Stimulated activated CD4-positive, alpha-beta T cell treated with anti-CD3 and anti-CD28 coated beads, TNF-alpha, amount 100 ng/mL, for 1 hour (primary cell): ENCODE measurements at places on chromosomes 12 and 14.

GRCh38 chr12:117111821-117112595 lies 12.8 kb upstream of the TESC start:
- DNase-seq, result no peak

- peak; percentile 15 for DNase-seq
Observed at GRCh38 chr12:123937707-123938591, 34.7 kb downstream of the CCDC92 start.

- no peak for DNase-seq
Observed at GRCh38 chr14:34983786-34984185, 994 bp downstream of the SRP54 start.

- DNase-seq, result no peak
Observed at GRCh38 chr14:49933704-49934103, 40.8 kb downstream of the ARF6 start.

GRCh38 chr14:93281937-93282336 lies 50.9 kb downstream of the BTBD7 start:
- DNase-seq, result no peak

GRCh38 chr14:51744372-51745130 lies 92.8 kb downstream of the FRMD6 start:
- no peak for DNase-seq

GRCh38 chr14:95796788-95797187 lies 79.8 kb upstream of the TUNAR start:
- no peak for DNase-seq

- DNase-seq, result no peak
Observed at GRCh38 chr12:124520265-124520701, 47.1 kb downstream of the NCOR2 start.

DNA sequence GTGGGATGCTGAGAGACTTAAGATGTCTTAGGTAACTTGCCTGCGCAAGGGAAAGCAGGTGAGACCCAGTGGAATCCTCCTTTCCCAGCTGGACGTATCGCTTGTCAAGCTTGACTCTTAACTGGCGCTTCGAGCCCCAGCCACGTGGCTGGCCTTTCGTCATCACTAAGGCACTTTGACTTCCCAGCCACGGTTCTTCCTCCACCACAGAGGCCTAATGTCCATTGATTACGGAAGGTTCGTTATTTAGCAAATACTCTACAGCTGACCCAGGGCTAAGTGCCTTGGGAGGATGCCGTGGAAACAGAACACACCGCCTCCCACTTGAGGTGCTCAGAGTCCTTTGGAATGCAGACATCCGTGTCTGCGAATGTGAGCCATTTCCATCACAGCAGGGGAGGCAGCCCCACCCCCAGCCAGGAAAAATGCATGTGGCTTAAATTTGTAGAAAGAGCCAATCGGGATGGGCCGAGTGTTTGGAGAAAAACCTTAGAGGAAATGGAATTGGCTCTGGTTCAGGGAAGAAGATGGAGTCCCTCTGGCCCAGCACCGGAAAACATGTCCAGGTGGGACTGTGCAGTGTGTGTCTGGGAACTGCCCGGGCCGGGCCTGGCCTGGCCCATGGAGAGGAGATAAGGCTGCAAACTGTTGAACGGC lies 115.7 kb downstream of the PLXNC1 start:
- DNase-seq, result no peak

- no peak for DNase-seq
Observed at GRCh38 chr12:70744178-70744577, 106.9 kb upstream of the PTPRB start.

DNA sequence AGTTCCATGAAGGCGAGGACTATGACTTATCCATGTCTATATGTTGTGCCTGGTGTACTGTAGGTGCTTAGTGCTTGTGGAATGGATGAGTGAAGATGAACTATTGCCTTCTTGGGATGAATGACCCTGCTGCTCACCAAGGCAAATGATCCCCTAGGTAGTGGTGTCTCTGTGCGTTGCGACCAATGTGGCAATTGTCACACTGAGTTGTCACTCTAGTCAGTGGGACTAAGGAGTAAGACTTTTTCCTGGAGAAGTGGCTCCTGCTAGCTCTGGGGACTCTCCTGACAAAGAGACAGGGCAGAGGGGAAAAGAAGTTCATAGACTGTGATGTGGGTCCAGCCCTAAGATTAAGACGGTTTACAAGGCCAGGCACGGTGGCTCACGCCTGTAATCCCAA lies 3.4 kb upstream of the ACVR1B start:
- DNase-seq, result no peak

GRCh38 chr12:75937486-75937885 lies 94.1 kb downstream of the PHLDA1 start:
- no peak for DNase-seq

GRCh38 chr12:120662879-120663278 lies 22.5 kb downstream of the CABP1 start:
- no peak for DNase-seq

- no peak for DNase-seq
Observed at GRCh38 chr12:26246483-26247164, 51.3 kb downstream of the SSPN start.

- peak; percentile 22 for DNase-seq
Observed at GRCh38 chr14:104795781-104796686, 486 bp upstream of the AKT1 start.

- DNase-seq, result no peak
Observed at GRCh38 chr14:94427016-94427613, 25.5 kb downstream of the SERPINA11 start.

DNA sequence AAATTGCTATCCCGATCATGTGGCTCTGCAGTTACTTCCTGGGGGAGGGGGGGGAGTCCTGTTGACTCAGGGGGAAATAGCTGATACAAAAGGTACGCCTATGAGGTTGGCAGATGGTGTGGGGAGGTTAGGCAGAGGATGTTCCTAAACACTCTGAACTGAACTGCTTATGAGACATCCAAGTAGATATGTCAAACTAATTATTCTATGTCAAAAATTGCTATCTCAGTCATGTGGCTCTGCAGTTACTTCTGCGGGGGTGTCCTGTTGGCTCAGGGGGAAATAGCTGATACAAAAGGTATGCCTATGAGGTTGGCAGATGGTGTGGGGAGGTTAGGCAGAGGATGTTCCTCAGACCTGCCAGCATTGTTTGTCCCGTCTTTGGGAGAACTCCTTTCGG lies 5.1 kb upstream of the VCPKMT start:
- DNase-seq, result no peak

DNA sequence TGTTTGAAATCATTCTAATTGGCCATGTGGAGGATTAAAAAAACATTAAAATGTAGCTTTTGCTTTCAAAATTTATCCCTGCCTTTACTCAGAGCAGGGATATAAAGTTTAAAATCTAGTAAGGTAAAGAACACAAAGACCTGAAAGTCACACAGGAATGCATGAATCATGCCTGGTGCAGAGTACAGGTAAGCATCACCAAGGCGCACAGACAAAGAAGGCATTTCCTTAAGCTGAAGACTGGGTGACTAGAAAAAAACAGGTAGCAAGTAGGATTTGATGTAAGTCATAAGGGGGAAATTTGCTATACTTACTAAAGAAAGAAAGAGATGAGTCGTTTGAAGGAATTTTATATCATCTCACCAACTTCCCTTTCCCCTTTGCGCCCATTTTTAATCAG lies 405.6 kb downstream of the GXYLT1 start:
- no peak for DNase-seq

- no peak for DNase-seq
Observed at GRCh38 chr14:89267163-89267562, 149.9 kb downstream of the FOXN3 start.

GRCh38 chr12:68614105-68614679 lies 3.5 kb downstream of the RAP1B start:
- no peak for DNase-seq

GRCh38 chr14:69693801-69694729 lies 72.9 kb upstream of the SRSF5 start:
- DNase-seq, result no peak

DNA sequence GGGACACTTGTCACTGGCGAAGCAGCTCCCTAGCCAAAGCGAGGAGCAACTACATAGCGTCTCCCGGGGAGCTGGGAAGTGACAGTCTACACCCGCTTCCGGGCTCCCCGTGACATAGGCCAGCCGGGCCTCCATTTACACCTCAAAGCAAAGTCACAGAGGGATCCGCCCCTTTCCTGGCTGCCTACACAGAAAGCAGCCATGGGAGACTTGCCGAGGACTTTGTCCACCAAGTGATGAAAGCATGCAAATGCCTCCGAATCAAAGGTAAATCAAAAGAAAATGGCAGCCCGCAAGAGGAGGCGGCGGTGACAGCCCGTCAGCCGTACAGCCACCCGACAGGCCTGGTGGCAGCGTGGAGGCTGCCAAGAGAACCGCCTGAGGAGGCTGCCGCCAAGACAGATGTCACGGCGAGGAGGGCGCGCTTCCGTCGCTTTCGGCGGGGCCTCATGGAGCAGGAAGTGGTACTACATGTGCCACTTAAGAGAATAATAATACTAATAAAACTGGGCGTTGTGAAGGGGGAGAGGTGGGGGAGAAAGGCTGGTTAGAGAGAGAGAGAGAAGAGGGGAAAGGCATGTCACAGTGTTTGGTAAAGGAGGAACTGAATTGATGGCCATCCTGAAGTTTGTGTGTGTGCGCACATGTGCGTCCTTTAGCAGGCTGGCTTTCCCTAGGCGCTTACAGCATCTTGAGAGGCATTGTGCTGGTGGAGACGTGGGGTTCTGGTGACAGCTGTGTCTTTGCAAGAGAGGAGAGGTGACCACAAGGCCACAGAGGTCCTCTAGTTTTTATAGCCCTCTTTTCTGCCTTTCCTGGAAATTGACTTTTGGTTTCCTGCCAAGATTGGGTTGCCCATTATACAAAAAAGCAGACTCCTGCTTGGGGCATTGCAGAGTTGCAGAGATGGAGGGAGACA lies 661.7 kb downstream of the VRK1 start:
- peak; percentile 63 for DNase-seq

DNA sequence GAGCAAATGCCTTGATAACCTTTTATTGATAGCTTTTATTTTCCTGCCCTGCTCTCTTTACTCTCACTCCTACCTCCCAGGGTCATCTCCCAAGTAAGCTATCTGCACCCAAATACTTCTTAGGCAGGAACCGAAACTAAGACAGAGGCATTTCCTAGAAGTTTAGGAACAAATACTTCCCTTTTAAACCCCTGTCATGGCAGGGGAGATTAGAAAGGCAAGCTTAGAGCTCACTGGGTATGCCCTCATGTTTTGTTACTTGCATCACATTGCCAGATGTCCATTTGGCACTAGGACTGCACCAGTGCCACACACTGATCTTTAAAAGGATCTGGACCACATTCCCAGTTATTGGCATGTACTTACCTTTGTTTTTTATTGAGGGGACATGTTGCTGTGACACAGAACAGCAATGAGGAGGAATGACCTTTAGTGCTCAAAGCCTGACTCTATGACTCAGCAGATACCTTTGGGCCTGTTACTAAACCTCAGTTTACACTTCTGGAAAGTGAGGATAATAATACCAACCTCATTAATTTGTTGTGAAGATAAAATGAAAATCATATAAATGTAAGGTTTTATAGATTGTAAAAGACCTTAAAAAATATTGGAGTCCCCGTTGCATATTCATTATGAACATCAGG lies 40.9 kb upstream of the MBIP start:
- DNase-seq, result no peak

DNA sequence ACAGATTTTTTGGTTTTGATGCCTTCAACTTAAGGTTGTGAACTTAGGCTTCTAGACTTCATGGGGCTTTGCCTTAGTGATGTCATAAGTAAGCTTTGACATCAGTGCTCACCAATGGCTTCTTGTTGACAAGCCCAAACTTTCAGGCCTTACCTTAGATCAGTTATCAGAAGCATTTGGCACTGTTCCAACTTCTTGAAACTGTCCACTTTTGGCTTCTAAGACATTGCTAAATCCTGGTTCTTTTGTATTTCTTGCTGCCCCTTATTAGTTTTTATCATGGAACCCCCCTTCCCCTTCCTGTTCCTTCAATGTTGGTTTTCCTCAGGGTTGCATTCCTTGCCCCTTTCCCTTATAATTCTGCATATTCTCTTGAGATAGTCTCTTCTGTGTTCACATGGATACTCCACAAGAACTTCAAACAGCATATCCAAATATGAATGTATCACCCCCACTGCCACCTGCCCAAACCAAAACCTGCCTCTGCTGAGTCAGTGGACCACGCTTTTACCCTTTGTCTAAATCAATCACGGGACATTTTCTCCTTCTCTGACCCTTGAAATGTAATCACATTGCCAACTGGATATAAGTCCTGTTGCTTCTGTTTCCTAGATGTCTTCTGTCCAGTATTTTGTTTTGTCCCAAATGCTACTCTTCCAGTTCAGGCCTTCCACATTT lies 7.9 kb downstream of the PFKM start:
- DNase-seq, result no peak

DNA sequence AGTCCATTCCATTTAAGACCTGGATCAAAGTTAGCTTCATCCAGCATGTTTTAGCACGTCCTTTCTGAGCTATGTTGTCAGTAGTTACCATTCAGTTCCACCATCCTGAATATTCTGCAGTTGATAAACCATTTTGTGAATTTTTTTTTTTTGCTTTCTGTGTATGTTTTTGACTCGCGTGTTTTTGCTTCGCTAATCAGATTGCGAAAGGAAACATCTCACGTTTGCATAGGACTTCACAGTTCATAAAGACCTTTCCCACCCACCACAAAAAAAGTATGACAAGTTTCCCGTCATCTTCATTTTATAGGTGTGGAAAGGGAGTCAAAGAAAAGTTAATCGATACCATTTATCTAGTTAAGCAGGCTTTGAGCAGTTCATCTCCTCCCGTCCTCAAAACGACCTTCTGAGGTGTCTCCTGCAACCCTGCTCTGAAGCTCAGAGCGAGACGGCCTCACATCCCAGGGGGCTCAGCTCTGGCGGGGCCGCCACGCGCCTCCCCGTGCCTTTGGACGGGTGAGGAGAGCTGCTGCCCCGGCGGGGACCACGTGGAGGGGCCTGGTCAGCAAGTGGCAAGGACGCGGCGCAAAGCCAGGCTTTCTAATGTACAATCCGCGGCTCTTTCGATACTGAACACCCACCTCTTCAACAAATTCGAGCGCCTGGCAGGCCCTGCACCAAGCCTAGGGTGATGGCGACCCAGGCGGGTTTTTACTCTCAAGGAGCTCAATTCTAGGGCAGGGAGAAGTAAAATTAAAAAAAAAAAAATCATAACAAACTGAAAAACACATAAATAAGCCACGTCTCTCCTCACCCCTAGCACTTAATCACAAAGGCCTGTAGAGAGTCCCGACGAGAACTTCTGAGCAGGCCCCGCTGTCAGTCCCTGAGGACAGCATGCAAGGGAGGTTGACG lies 988 bp upstream of the TMEM263 start:
- peak; percentile 0 for DNase-seq

- no peak for DNase-seq
Observed at GRCh38 chr14:68729556-68729955, 63.3 kb downstream of the ZFP36L1 start.
